T-helper 22 cell (primary cell): ENCODE measurements at places on chromosomes 4 and X.

GRCh38 chrX:110192516-110192915, 125.4 kb downstream of the AMMECR1 start:
- no peak for DNase-seq

GRCh38 chr4:71251261-71251660, 87.6 kb upstream of the SLC4A4 start:
- no peak for DNase-seq

DNA sequence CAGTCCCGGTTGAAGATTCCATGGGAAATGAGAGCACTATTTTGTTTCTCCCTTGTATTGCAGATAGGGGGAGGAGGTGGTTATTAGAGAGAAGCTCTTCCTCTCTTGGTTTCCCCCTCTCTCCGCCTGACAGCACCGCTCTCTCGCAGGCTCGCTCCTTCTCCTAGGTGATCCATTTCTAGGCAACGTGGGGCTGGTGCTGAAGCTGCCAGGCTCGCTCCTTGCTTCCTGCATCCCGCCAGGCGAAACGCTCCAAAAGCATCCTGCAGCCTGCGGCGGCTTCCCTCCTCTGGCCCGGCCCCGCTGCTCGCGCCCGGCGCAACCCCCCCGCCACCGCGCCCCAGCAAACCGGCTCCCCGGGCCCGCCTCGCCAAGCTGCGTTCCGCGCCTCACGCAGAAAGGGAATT, at the start of gene GRID2:
TSS of gene GRID2 (plus strand) at position 346 of the 407 bp plus-strand sequence.
- DNase-seq = no peak

DNA sequence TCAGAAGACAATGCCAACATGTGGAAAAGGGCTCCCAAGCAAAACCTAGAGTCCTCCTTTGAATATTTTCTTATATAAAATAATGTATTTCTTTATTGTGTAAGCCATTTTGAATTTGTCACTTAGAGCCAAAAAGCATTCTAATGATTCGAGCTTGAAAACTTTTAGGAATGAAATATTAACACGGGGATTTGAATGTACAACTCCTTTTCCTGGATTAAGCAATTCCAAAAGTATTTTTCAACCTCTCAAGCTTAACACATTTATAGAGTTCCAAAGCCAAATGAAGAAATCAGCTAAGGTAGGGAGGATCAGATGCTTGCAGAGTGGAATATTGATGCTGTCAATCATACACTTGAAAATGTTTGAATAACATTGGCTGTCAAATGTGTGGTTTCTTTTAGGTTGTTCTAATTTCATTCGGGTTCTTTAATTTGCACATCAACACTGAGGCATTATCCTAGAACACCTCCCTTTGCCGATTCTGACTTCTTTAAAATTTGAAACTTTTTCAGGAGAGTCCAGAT, 67.2 kb upstream of the ETNPPL start:
- no peak for DNase-seq

- DNase-seq = no peak
These were observed 111.9 kb downstream of the PHKA2 start for GRCh38 chrX:18871970-18872369.

DNA sequence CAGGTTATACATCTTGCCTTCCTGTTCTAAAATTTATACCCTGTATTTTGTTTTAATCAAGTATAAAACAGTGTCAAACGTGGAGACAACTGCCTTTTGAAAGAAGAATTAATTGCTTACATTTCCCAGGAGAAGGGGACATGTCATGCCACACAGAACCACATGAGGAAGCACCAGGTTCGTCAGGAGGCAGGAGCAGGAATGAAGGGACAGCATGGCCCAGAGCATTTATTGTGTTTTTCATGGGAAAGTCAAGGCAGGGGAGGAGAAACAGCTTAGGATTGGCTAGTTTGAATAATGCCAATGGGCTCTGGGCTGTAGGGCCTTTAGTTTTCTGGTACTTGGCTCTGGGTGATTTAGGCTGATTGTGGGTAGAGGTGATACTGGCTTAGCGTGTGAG, 203.7 kb downstream of the CFAP299 start:
- DNase-seq = no peak

GRCh38 chrX:102712216-102712966, at the start of gene GPRASP2:
TSS of gene GPRASP2 (plus strand) at chrX:102712448. CDS start at chrX:102714870, 2,422 bp downstream.
- peak; percentile 11 for DNase-seq

DNA sequence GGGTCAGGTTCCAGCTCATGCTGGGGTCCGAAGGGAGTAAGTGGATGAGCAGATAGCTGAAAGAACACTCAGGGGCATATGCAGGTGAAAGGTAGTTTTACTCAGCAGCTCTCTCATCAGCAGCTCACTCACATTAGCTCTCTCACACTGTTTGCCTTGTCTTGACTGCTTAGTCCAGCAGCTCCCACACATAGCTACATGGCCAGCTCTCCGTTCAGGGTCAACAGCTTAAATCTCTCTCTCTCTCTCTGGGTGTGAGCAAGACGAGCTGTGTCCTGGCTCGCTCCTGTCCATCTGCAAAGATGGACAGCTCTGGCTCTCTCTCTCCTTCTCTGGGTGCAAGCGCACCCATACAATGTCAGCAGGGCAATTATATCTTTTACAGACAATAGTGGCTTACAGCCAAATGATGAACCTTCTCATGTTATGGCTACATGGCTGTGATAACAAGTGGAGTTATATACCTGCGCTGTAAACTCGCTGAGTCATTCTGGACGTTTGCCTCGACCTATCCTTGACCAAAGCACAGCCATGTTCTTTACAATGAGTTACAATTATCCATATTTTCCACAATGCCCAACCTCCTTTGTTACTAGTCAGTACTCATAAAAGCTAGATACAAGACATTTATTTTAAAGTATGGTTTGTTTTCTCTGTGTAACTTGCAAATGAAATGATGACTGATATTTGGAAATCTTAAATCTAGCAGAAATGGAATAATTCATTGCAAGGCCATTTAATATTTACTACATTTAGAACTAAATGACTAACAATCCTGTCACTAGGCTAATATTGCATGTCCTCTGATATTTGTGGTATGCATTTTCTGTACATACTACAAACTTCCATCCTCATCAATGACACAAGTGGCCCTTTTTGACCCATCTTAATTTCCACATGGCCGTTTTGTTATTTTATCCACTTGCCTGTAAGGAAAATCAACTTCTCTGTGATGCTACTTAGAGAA, 9.3 kb downstream of the PAPSS1 start:
- DNase-seq = no peak

- no peak for DNase-seq
These were observed 125.4 kb downstream of the ATXN3L start for GRCh38 chrX:13194291-13195103.

DNA sequence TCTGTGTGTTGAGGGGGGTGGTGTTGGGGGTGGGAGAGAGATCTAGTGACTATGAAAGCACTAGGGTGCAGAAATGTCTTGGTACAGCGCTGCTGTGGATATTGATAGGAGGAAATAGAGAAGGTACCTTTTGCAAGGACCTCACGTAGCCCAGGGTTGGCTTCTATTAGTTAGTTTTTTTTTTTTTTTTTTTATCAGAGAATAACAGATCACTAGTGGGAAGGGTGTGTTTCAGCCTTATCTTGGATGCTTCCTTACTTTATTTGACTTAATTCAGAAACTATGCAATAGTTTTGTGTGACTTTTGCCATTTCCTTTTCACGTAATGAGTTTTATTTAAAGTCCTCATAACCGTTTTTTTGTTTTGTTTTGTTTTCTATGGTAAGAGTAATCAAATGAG, 16.4 kb upstream of the PGRMC2 start:
- no peak for DNase-seq

GRCh38 chr4:121477480-121477879, 96.7 kb upstream of the QRFPR start:
- DNase-seq = no peak

DNA sequence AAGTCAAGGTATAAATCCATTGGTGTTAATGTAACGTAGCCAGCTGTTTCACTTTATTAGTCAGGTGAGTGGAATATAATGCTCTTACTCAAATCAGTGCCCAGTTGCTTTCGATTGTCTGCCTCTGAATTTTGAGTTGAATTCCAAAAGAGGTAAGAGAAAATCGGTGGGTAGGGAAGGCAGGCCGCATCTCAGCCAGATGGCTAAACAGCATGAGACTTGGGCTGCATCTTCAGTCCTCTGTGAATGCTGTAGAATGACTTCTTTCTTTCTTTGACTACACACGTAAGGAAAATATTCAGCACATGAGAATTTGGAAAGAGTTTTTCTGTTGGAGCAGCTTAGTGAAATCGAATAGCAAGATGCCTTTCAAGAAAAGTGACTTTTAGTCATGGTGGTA, 49.5 kb downstream of the TSPAN7 start:
- DNase-seq = no peak

GRCh38 chr4:173958445-173958844, 325.0 kb downstream of the FBXO8 start:
- no peak for DNase-seq

DNA sequence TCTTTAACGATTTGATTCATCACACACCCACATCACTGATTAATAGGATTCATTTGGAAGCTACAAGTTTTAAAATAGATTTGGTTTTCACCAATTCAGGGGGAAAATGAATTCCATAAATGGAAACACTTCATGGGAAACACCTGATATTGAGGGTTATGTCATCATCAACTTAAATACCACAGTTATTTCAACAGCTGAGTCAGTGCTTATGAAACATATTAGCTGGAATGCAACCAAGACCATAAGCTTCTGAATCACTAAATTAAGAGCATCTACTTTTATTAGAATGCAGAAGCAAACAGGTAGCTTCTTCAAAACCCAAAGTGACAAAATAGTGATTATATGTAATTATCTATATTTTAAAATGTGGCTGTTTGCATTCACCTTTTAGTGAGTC, 207.8 kb upstream of the DCAF8L1 start:
- no peak for DNase-seq

GRCh38 chrX:53003111-53003510, 44.8 kb upstream of the FAM156A start:
- no peak for DNase-seq

DNA sequence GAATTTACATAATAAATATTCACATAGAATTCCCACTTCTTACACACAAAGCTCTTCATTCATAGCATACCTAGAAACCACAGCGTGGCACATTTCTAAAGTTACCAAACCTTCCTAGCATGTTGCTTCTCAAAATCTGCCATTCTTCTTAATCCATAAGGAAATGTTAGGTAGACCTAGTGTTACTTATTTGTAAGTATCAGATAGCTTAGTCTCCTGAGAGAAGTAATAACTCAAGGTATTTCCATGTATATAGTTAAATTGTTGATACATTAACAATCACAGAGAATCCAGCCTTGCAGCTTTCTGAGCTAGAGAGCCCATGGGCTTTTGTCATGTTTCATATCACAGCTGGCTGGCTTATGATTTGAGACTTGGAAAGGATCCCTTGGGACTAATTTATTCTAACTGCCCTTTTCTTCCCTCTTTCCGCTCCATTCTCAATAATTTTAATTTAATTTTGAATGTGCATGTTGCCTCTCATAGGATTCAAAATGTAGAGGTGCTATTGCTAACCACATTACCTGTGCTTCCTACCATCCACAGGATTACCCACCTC, 17.6 kb downstream of the SH3RF1 start:
- no peak for DNase-seq

DNA sequence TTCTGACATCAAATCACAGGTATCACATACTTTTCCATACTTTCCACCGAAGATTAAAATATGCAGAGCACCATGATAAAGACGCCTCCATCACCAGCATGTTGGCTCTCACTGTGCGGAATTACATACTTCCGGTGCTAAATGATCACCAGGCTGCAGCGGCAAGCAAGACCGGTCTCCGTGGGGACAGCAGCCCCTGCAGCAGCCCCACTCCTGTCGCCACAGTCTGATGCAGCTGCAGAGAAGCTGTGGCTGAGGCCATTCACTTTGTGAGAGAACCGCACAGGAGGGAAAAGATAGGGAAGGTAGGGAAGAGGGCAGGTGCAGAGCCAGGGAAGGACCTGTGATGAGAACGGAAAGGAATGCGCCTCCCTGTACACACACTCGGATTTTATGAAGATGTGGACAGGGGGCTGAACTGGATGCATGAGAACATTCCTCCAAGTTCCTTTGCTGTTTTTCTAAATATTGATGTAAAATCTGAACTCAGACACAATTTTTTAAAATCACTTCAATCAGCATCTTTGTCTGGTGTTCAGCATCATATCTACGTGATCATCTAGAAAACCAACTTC, 38.3 kb downstream of the AFAP1 start:
- no peak for DNase-seq

DNA sequence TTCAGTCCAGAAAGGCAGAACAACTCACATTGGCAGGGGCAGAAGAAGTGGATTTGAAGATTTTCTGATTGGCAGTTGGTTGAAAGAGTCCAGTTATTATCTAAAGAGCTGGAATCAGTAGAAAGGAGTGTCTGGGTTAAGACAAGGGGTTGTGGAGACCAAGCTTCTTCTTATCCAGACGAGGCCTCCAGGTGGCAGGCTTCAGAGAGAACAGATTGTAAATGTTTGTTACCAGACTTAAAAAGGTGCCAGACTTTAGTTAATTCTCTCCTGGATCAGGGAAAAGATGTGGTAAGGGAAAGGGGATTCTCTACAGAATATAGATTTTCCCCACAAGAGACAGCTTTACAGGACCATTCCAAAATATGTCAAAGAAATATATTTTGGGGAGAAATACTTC, 36.7 kb upstream of the TLR3 start:
- DNase-seq = no peak

DNA sequence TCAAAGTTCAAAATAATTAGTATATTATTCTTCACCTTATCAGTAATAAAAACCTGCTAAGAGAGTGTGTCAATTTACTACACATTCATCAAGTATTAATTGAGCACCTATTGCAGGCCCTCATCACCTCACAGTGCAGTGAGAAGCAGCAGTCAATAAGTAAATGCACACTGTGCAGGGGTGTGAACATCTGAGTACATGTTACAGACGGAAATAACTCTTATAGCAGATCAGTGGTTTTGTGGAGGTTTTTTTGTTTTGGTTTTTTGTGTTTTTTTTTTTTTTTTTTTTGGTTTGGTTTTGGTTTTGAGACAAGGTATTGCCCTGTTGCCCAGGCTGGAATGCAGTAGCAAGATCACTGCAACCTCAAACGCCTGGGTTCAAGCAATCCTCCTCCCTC, 20.3 kb downstream of the KLF3 start:
- DNase-seq = no peak

DNA sequence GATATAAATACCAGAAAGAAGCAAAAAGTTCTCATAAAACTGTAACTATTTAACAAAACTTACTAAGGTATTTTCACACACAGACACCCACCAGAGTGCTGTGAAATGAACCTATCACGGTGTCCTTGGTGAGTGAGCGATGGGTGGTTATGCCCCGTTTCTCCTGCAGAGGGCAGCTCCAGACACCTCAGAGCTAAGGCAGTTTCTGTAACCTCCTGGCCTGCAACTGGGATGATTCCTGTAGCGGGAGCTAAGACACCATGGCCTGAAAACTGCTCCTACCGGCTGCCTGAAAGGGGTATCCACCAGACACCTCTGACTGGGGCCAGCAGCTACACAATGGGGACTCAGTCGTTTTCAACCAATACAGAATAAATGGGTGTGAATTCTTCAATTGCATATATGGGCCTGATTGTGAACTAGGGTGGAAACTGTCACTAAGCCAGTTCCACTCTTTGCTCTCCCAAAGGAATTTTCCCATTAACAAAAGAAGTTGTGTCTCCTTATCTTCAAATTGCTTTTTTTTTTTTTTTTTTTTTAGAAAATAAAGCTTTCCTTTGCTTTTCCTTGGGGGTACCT, 2375.8 kb upstream of the TENM3 start:
- DNase-seq = no peak
